CD4-positive, alpha-beta T cell treated with Interleukin-2 at 100 ng/mL for 4 hours (primary cell): ENCODE measurements at places on chromosomes 13 and 19.

DNA sequence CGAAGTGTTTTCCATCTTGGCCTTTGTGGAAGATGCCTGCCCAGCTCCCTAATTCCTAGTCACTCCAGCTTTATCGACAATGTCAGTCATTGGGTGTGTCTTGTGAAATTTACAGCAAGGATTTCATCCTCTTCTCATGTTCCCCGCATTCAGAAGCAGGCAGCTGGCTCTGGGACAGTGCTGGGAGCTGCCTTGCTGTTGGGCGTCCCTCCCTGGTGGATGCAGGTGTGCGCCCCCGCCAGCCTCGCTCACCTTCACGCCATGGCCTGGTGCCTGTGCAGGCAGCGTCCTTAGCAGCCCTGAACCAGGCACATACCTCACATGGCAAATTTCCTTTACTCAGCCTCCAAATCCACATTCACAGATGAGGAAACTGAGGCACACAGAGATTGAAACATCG, 39.7 kb upstream of the TFDP1 start:
- DNase-seq: no peak

DNA sequence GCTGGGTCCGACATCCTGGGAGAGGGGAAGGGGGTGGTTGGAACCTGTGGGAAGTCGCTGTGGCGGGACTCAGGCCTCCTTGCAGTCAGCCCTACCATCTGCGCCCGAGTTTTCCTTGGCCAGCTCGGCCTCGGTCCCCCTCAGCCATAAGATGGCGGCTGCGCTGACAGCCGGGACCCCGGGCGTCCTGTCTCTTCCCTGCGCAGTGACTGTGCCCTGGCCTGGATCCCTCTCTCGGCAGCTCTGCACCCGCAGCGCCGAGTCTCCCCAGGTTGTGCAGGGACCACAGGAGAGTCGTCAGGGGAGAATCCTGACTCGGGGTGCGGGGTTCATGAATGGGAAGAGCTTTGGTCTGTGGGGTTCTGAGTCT, 345 bp downstream of the ZNF257 start:
- DNase-seq: peak; percentile 3

DNA sequence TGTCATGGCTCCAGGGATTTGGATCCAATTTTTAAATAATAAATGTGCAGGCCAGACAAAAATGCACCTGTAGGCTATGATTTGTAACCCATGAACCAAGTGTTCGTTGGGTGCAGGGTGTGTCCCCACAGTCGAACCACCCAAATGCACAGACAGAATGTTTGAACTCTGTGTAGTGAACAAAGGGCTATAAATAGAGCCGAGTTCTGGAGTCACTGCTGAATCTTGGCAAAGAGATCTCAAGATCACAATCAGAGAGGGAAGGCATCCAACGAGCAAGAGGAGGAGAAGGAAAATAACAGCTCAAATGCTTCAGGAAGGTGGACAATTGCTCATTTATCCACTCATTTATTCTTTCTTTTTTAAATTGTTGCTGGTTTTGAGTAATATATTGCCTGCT, 547.9 kb downstream of the FGF9 start:
- DNase-seq: no peak

DNA sequence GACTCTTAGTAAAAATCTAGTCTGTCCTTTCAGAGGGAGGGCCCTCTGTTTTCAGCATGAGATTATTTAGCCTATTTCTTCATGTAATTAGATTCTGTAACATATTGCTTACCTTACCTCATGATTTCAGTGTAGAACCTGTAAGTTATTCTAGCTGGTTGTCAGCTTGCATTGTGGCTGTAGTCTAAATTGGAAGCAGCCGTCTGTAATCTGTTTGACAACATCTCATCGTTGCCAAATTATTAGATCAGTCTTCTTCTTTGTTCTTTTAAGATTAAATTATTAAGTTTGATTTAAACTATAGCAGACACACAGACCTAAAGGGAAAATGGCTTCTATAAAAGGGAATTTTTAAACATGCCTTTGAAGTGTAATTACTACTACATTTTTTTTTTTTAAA, 34.8 kb downstream of the SLAIN1 start:
- no peak for DNase-seq

DNA sequence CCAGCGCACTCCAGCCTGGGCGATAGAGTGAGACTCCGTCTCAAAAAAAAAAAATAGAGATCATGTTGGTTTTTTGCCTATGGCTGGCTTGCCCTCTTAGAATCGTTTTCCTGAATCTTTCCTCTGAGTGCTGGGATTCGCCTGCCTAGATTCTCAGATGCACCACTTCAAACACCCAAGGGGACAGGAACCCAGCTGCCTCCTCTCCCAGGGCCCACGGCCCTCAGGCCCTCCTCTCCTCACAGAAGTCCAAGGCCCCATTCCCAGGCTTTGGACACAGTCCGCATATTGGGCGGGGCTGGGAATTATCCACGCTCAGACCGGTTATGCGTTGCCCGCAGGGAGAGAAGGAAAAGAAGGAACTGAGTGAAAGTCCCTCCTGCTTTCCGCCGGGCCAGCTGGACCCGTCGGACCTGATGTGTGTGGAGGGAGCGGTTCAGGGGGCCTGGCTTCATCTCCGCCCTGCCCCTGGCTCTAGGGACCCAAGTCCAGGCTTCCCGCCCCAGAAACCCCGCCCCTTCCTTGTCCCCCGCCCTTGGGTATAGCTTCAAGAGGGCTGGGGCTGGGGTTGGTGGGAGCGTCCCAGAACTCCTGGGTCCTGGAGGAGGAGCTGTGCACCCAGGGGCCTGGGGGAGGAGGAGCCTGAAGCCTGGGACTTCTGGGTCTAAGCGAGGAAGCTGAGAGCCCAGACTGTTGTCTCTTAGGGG, 5.8 kb downstream of the PPFIA3 start:
- no peak for DNase-seq

DNA sequence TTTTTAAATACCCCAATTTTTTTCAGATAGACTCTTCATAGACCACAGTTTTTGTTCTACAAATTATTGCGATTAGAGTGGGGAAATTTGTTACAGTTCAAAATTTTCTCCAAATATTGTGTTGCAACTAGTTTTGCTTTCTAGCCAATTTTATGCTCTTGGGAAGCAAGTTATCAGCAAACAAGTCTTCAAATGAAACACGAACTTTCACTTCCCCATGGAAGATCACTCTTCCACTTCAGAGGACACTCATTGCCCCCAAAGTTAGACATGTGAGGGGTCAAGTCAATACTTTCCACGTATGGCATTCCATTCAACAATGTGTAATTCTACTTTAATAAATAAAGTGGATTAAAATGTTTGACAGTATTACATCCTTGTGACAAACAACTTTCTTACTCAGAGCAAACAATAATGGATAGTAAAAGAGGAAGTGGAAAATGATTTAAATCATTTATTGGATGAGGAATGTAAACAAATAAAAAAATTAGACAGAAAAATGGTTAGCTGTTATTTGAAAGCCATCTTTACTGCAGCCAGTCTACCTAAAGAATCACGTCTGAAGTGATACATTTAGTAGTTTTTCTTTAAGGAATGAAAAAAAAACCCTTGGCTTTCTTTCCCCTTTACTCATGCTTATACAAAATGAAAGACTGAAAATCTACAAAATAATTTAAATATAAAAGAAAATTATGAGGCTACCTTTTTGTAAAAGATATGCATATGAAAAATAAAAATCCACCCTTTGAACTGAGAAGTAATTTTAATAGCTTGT, 41.2 kb upstream of the TNFSF11 start:
- no peak for DNase-seq

- no peak for DNase-seq
These were observed 139.0 kb downstream of the SOX1 start for GRCh38 chr13:112205990-112206389.

- no peak for DNase-seq
These were observed 134.1 kb downstream of the LACC1 start for GRCh38 chr13:44013758-44014291.

DNA sequence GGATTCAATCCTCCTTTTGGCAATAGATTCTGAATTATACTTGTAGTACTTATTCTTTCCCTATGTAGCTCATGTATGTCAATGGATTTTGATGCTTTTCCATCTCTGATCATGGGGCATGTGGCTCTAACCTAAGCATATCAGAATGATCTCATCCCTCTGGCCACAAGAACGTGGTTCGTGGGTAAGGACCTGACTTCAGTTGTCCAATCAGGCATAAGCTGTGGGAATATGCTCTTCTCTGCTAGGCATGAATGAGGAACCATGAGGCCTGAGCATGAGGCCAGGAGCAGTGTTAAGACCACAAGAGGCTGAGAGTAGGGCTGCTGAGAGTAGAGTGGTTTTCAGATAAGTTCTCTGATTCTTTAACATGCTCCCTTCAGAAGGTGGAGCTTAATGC, 292.4 kb upstream of the TSHZ3 start:
- DNase-seq: no peak

DNA sequence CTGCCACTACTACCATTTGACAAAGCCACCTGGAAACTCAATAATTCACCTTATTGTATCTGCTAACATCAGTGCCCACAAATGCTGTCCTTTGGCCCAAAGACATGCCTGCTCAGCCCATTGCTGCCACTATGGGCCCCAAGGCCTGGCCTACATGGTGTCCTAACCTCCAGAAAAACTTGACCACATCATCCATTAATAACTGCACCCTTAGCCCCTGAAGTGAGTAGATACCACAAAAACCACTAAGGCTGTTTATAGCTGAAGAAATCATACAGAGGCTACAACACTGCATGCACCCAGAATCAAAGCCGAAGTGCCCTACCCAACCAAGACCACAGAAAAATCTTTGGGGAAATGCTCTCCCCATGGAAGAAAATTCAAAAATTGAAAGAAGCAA, 932.8 kb upstream of the SLITRK6 start:
- no peak for DNase-seq

- no peak for DNase-seq
These were observed at the start of gene PNMA8B for GRCh38 chr19:46495786-46496099. TSS of gene PNMA8B (minus strand) at chr19:46495867. CDS start at chr19:46495465, 402 bp downstream.

DNA sequence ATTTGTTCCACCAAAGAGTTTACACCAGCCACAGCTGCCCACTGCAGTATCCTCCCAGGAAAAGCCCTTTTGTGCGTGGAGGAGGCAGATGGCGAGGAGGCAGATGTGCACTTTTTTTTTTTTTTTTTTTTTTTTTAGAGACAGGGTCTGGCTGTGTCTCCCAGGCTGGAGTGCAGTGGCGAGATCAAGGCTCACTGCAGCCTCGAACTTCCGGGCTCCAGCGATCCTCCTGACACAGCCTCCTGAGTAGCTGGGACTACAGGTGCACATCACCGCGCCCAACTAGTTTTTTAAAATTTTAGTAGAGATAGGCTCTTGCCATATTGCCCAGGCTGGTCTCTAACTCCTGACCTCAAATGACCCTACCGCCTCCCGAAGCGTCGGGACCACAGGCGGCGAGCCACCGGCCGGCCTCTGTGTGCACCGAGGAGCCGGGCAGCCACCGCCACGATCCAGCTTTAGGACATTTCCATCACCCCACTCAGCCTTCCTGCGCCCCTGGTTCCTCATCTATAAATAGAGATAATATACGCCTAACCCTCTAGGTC, 563 bp upstream of the PDCD5 start:
- DNase-seq: no peak
